T-cell (primary cell): ENCODE measurements at places on chromosomes 1 and 21.

DNA sequence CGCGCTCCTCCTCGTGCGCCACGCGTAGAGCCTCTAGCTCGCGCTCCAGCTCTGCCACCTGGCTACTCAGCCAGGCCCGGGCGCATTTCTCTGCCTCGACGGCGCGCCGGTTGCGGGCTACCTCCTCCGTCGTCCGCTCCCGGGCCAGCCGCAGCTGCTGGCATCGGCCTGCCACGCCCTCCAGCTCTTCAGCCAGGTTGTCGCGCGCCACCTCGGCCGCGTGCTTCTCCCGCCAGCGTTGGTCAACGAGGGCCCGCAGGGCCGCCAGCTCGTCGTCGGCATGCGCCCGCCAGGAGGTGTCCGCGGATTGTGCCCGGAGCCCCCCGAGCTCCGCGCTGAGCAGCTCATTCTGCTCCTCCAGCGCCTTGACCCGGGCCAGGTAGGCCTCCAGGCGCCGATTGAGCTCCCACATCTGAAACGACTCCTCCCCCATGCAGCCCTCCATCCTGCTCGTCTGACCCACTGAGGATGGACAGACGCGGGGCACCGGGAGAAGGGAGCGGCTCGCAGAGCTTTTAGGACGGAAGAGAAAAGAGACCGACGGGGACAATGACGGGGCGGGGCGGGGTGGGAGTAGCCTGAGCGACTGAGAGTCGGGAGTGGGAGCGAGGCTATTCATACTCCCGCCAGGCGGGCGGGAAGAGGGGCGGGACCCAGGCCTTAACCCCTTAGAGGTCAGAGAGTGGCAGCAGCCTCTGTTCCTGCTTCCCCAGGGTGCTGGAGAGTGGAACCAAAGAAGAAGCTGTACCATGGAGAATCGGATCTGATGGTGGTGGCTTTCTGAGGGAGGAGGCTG is at the start of gene NES:
Gene NES, minus strand, starts transcription at position 588 of the 796 bp plus-strand sequence. Its CDS starts 143 bp downstream, at position 445.
- DNase-seq = no peak

- DNase-seq = peak; percentile 1
Observed at GRCh38 chr1:2344121-2344681, 47.2 kb downstream of the MORN1 start.

DNA sequence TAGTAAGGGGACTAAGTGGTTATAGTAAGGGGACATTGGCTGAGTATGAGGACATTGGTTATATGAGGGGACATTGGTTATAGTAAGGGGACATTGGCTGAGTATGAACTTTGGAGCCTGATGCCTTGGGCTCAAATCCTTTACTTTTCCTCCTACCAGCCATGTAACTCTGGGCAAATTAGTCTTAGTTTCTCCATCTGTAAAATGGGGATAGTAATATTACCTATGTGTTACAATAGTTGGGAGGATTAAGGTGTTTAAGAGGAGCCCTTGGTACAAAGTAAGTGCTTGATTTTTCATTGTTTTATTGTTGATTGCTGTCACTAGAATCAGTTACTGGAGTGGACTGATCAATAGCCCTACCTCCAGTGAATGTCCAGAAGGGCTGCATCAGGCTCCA is 2.8 kb downstream of the OSCP1 start:
- DNase-seq = no peak

DNA sequence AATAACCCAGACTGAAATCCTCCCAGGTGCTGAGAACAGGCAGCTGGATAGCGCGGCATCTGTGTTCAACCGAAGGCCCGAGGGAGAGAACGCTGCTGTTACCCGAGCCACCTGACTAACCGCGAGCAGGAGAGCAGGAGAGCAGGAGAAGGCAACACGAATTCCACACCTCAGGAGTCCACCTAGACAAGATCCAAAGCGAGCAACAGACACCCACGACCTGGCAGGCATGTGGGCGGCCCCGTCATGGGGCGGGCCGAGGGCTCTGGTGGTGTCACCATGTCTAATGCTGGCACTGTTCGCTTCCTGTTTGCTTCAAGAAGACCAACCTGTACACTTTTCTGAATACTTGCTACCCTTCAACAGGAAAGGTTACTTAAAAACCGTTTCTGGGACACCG is 20.9 kb upstream of the SPATC1L start:
- no peak for DNase-seq

- no peak for DNase-seq
Observed at GRCh38 chr1:157289424-157290105, 151.4 kb upstream of the ETV3 start.

- no peak for DNase-seq
Observed at GRCh38 chr1:16372535-16373285, 5.7 kb downstream of the SZRD1 start.
